ENCODE measurements at places on chromosomes 4 and X.

DNA sequence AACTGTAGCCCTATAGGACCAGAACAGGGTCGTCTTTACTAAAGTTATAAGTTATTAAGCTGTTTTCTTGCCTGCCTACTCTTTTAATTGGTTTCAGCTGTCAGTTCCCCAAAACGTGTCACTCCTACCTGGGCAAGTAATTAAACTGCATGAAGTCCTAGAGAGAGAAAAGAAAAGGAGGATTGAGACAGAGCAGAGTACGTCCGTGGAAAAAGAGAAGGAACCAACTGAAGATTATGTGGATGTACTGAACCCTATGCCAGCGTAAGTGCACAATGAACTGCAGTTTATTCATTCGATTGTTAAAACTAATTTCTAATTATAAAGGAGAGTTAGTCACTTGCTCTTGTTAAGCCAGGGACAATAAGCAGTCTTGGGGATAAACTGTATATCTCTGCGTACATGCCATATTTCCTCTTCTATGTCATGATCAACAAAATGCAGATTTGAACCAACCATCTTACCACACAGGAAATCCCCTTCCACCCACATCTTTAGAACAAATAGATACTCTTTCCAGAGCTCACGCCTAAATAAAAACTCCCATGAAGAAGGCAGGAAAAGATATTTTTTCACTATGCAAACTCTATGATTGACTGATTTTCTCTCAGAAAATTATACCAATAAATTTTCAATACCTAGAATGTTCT lies 22.8 kb downstream of the STAP1 start:
- no peak for DNase-seq

- DNase-seq, result no peak
Observed at GRCh38 chrX:118221733-118222132, 105.1 kb upstream of the KLHL13 start.

GRCh38 chr4:145276050-145276449 lies 95.7 kb upstream of the OTUD4 start:
- no peak for DNase-seq

- no peak for DNase-seq
Observed at GRCh38 chr4:155545456-155545855, 121.2 kb upstream of the GUCY1A1 start.

DNA sequence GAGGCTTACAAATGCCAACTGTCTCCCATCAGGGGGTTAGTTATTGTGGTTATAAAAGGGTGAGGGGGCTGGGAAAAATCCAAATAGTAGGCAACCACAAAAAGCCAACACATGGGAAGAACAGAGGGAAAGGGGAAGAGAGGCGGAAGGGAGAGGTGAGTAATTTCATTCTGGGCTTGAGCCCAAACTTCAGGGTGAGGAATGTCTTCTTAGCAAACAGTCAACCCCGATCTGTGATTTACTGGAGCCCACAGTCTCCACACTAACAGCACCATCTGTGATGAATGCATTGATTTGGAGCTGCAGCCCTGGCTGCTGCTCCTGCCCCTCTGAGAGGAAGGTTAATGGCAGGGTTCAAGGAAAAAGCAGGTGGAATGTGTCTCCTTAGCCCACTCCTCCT lies 162.2 kb upstream of the GPR101 start:
- no peak for DNase-seq

- DNase-seq, result no peak
Observed at GRCh38 chr4:21181716-21182115, 481.5 kb downstream of the PACRGL start.

- no peak for DNase-seq
Observed at GRCh38 chr4:3720466-3720865, 45.7 kb upstream of the ADRA2C start.

DNA sequence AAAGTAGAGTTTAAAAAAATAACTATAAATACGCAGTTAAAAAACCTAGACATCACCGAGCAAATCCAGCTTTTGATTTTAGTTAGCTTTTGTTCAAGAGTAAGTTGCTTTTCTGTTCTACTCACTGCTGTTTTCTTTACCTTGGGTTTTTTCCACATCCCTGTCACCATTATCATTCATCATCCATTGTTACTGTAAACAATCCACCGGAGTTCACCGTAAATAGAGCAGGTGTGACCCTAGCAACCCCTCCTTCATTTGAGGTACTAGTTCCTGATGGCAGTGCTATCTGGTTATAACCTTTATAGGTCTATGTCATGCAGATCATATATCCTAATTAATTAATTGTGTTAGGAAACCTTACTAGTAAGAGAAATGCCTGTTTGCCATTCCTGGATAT lies 43.0 kb upstream of the TEX13D start:
- DNase-seq, result no peak

DNA sequence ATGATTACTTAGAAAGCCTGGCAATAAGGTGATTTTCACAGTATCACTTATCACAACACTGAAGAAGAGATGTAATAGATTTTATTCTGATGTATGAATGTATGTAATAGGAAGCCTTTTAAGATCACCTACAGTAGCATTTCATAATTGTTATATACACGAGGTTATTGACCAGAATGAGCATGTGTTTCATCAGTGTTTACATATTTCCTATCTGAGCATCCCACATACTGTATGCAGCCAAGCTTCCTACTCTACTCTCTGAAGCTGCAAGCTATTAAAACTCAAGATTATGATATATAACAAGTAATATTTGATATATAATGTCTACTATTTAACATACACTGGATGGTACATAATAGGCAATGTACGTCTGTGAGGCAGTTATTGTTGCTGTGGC lies 190.9 kb upstream of the S100G start:
- DNase-seq, result no peak

GRCh38 chr4:78578674-78579425 lies 27.3 kb downstream of the ANXA3 start:
- DNase-seq, result no peak

DNA sequence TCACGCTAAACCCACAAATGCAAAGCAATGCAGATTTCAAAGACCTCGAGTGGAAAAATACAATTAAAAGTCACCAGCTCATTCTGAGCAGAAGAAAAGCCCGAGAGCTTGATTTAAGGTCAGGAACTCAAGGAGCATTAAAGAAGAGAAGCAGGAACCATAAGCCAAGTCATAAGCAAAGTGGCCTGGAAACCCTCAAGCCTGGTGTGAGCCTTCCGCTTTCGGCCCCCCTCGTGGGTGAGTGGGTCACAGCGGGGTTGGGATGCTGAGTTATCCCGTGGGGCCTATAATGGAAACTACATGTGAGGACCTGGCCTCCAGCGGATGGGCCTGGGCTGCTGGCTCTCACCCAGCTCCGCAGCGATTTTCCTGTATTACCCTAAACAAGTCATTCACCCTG lies 504.3 kb downstream of the RAB28 start:
- no peak for DNase-seq

DNA sequence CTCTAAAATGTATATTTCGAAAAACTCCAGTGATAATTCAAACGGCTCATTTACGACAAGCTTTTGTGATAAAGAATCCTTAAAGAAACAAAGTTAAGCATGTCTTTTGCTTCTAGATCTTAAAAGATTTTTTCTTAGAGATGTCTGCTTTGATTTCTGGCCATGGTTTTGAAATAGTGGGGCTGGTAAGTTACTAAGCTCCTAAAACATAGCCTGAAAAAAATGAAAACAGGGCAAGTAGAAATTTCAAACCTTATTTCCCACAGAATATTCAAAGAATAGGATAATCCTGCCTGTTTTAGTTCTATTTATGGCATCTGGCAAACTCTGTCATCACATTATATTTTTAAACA lies 318.3 kb downstream of the ARHGAP24 start:
- no peak for DNase-seq

DNA sequence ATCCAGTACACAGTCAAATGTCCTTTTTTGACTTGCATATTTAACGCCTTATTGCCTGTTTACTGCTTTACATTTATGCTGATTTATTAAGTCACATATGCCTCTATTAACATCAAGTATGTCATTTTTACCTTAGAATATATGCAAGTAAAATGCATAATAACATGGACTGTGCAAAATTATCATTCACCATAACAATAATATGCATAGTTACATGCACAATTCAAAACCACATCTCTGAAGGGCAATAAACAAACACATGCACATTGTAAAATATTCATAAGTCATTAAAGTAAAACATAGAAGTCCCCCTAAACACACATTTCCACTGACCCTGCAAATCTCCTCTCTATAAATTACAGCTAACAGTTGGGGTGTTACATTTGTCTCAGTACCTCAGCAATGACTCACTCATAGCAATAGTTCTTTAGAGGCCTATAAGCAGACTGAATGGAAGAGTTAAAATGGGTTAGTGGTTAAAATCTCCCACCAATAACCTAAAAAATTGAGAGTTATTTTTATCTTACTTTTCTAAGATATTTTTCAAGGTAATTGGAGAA lies 61.1 kb downstream of the ADAMTS3 start:
- no peak for DNase-seq
